Ovary (tissue), 10 donors: ENCODE measurements at places on chromosomes 2 and 18.

DNA sequence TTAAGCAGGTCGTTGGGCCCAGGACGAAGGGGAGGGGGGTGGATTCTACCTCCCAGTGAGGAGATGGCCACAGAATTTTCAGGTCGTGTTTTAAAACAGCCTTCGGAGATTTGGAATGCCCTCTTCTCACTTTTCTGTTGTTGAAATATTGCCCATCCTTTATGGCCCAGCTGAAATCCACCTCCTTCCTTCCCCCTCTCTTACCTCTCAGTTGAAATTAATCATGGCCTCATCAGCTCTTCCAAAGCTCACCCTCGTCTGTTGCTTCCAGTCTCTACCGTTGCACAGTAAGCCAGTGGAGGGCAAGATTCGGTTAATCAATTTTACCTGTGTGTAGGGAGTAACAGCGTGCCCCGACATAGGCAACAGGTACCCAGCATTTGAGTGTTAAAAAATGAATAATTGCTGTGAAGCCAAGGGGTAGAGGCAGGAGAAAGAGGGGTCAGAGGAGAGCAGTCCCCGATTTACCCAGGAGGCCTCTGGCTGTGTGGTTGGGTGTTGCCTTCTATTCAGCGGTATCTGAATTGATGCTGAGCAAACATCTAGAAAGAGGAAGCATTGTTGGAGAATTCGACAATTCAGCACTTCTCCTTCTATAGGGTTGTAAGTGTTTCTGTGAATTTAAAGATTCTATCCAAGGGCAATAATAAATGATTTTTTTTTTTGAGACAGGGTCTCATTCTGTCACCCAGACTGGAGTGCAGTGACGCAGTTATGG, 8.6 kb upstream of the PDIA6 start:
- DNase-seq = no peak

GRCh38 chr2:190947141-190947540, 66.5 kb downstream of the GLS start:
- DNase-seq = no peak

DNA sequence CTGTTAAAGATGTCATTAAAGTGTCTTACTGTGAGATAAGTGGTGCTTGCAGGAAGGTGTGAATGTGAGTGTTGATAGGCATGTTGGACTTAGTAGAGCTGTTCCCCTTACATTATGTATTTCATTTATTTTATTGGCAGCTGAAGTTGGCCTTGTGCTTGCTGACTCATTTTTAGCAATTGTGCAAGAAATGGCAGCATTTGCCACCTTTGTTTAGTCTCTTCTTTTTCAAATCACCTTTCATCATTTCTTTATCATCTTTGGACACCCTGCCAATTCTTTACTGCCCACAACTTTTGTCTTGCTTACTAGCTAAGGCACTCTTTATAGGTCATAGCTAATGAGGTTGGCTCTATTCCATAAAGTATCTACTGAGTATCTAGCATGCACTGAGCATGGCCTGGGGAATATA, 130.3 kb upstream of the LYPD6 start:
- DNase-seq = no peak

DNA sequence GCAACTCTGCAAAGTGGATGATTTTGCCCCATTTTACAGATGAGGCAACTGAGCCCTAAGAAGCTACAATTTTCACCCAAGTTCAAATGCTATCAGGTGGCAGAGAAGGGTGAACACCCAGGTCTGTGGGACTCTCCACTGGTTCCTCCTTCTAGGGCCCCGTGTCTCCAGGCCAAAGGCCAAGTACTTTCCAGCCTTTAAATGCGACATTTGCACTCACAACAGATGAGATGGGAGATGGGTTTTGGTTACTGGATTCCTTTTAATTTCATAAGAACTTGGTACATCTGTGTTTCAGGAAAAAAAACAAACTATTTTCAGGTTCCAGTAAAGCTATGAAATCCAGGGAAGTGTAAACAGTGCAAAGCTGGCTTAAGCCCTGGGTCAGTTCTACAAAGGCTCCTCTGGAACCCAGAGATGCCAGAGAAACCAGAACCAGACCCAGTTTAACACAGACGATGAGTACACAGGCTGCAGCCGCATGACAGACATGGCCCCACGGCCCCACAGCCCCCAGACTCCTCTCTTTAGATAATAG, 361.7 kb downstream of the ANAPC1 start:
- DNase-seq = no peak

GRCh38 chr2:79630060-79630459, 117.2 kb downstream of the CTNNA2 start:
- no peak for DNase-seq
